Cardiac muscle cell (in vitro differentiated cells and primary cell): ENCODE measurements at places on chromosomes 4 and X. TPM values are rescaled to one million over a fixed set of nuclear protein-coding genes. Genes with fewer than 3 reads are reported as not detected.
A peak's percentile ranks its signal among the peaks of the same experiment; 100 is the strongest.

GRCh38 chr4:107978716-107979451, 10.8 kb upstream of the HADH start:
- H3K27ac ChIP-seq, result no peak overlapping the region
- no peaks in the 10 kb centered on the region for H3K36me3 ChIP-seq
- H3K4me1 ChIP-seq, result no peaks in the 10 kb centered on the region
- H3K4me3 ChIP-seq, result no peak overlapping the region
- H3K27me3 ChIP-seq, result no peaks in the 10 kb centered on the region

DNA sequence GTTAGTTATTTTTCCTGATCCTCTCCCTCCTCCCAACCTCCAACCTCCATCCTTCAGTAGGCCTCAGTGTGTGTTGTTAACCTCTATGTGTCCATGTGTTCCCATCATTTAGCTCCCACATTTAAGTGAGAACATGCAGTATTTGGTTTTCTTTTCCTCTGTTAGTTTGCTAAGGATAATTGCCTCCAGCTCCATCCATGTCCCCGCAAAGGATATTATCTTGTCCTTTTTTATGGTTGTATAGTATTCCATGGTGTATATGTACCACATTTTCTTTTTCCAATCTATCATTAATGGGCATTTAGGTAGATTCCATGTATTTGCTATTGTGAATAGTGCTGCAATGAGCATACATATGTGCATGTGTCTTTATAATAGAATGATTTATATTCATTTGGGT, 54.5 kb downstream of the TEX13C start:
- no peaks in the 10 kb centered on the region for H3K36me3 ChIP-seq
- H3K4me1 ChIP-seq, result no peaks in the 10 kb centered on the region
- no peaks in the 10 kb centered on the region for H3K27me3 ChIP-seq

- H3K4me3 ChIP-seq, result no peak overlapping the region
- peak overlapping the region; percentile 76 for H3K27ac ChIP-seq
- peaks cover 6% of the 10 kb centered on the region for H3K36me3 ChIP-seq
- no peak for DNase-seq
- peaks cover 19% of the 10 kb centered on the region for H3K4me1 ChIP-seq
Observed at GRCh38 chrX:15816438-15816809, 26.1 kb downstream of the ZRSR2 start.

DNA sequence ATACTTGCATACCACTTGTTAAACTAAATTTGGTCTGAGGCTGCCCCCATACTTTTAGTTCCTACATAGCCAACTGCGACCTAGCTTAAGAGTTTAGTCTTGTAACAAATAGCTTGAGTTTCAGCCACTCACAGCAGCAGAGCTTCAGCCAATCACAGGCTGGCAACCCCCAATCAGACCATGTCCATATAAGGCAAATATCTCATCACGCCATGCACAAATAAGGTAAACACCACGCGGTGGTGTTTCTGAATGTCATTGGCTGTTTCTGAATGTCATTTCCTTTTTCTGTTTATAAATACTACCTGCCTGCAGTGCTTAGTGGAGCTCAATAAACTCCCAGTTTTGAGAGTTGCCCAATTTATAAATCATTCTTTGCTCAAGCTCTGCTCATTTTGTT, 143.1 kb upstream of the MAD2L1 start:
- no peak overlapping the region for H3K4me3 ChIP-seq
- DNase-seq, result no peak

CYSLTR1 gene
- 0.04 TPM in 1 of 2 replicates, not detected in the other for total RNA-seq

GRCh38 chr4:87220094-87220822, at the start of gene KLHL8:
Gene KLHL8 (minus strand): TSS chr4:87220618. CDS start chr4:87195539, 25,079 bp downstream.
- no peaks in the 10 kb centered on the region for H3K27me3 ChIP-seq
- peak within 1 kb of the TSS; percentile 87 for H3K27ac ChIP-seq
- peak; percentile 93 for DNase-seq
- H3K4me3 ChIP-seq, result peak within 1 kb of the TSS; percentile 76
- H3K4me1 ChIP-seq, result no peaks in the 10 kb centered on the region

PNMA6F gene
- not detected in 2 replicates for total RNA-seq

- no peaks in the 10 kb centered on the region for H3K4me1 ChIP-seq
- no peaks in the 10 kb centered on the region for H3K27me3 ChIP-seq
- DNase-seq, result peak; percentile 25
- no peak overlapping the region for H3K27ac ChIP-seq
- no peaks in the 10 kb centered on the region for H3K36me3 ChIP-seq
Observed at GRCh38 chr4:103204111-103204510, 6.0 kb upstream of the CENPE start.

COL4A5 gene
- 228 and 299 TPM in 2 replicates for total RNA-seq

GRCh38 chr4:42150653-42151567, 1.5 kb downstream of the BEND4 start:
- peaks cover 59% of the 10 kb centered on the region for H3K27me3 ChIP-seq
- DNase-seq, result peak; percentile 13
- no peaks in the 10 kb centered on the region for H3K4me1 ChIP-seq
- peak overlapping the region; percentile 39 for H3K4me3 ChIP-seq
- H3K27ac ChIP-seq, result no peak overlapping the region

WDFY3 gene
- 37.3 and 59.0 TPM in 2 replicates for total RNA-seq

SPANXN4 gene
- not detected in 2 replicates for total RNA-seq

- no peak overlapping the region for H3K4me3 ChIP-seq
- H3K27me3 ChIP-seq, result no peaks in the 10 kb centered on the region
- DNase-seq, result no peak
- no peaks in the 10 kb centered on the region for H3K36me3 ChIP-seq
- no peaks in the 10 kb centered on the region for H3K4me1 ChIP-seq
Observed at GRCh38 chrX:13700380-13700779, 11.5 kb downstream of the RAB9A start.

TMPRSS11F gene
- not detected in 2 replicates for total RNA-seq

GRCh38 chrX:18428006-18428405, 2.6 kb downstream of the CDKL5 start:
- no peak overlapping the region for H3K27ac ChIP-seq
- no peaks in the 10 kb centered on the region for H3K27me3 ChIP-seq
- peaks cover 4% of the 10 kb centered on the region for H3K4me1 ChIP-seq
- no peak overlapping the region for H3K4me3 ChIP-seq
- peak; percentile 1 for DNase-seq
- no peaks in the 10 kb centered on the region for H3K36me3 ChIP-seq

TRIM61 gene
- 1.9 and 2.2 TPM in 2 replicates for total RNA-seq

TEX13C gene
- total RNA-seq, result not detected in 2 replicates

DNA sequence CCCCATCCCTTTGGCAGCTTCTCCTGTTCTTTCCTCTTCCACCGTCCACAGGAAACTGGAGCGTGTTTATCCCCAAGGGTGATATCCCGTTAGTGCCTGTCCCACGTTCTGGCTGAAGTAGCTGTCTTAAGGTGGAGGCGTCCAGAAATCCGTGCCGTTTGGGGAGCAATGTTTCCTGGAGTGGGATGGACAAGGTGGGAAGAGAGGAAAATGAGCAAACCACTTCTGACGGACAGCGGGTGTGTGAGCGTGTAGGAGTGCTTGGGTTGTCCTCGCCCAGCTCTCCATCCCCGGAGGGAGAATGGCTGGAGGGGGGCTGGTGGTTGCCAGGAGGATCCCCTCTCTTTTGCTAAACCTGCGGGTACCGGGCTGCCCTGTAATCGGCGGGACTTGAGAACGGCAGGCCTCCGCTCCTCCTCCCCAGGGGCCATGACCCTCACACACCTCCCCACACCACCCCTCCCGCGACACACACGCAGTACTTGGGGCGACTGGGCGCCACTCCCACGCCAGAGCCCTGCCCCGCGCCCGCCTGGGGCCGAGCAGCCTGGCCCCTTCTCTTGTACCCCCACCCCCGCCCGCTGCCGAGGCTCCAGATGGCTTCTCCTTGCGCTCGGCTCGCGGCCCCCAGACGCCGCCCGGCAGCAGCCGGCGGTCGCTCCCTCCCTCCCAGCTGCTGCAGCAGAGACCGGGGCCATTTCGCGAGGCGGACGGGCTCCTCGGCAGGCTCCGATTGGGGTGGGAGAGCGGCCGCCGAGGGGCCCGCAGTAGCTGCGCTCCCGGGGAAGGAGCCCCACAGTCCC, 13.9 kb upstream of the PRDM8 start:
- peak; percentile 16 for DNase-seq
- peaks cover 3% of the 10 kb centered on the region for H3K4me1 ChIP-seq
- peak overlapping the region; percentile 69 for H3K4me3 ChIP-seq
- no peaks in the 10 kb centered on the region for H3K36me3 ChIP-seq
- H3K27ac ChIP-seq, result no peak overlapping the region

DNA sequence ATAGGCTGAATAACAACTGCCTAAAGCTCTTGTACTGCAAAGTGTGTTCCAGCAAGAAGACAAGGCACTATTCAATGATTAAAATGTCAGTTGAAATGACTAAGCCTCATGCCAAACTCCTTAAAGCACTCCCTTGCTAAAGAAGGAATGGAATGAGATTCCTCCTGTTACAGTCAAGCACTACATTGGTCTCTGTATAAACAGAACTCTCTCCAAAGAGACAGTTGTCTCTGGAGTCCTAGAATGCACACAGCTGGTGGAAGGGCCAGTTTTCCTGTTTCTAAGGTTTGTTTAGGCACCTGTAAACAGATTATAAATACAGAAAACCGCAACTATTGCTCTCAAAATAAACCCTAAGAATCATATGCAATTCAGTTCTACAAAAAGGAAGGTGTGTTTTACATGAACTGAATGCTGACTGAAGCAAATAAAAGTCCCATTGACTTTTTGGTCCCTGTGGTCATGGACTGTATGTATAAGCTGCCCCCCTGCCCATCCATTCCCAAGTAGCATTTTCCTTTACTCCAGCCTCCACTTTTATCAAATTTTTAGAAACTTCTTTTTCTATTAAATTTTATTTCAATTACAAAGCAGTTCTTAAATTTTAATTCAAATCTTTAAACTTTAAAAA, 47.0 kb downstream of the FAT1 start:
- H3K4me1 ChIP-seq, result peaks cover 23% of the 10 kb centered on the region
- H3K4me3 ChIP-seq, result no peak overlapping the region
- H3K36me3 ChIP-seq, result no peaks in the 10 kb centered on the region
- H3K27ac ChIP-seq, result peak overlapping the region; percentile 96
